ENCODE measurements at places on chromosomes 12 and 14.

GRCh38 chr12:64700532-64700931, 58.7 kb downstream of the GNS start:
- DNase-seq, result no peak

DNA sequence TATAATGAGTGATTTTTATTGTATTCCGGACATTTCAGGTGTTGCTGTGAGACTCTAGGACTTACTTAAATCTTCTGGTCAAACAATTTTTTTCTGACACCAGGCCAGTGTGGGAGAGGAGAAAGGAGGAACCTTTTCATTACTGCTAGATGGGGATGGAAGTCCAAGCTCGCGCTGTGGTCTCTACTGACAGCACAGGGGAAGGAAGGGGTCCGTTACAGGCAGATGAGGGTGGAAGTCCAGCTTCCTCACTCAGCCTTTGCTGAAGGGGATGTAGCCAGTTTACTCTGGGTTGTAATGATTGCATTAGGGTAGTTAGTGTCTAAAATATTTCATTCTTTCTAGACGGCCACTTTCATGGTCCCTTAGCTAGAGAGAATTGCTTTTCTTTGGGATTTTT, 26.3 kb upstream of the ST8SIA1 start:
- no peak for DNase-seq

GRCh38 chr12:85755760-85756159, 80.4 kb downstream of the RASSF9 start:
- DNase-seq, result no peak

DNA sequence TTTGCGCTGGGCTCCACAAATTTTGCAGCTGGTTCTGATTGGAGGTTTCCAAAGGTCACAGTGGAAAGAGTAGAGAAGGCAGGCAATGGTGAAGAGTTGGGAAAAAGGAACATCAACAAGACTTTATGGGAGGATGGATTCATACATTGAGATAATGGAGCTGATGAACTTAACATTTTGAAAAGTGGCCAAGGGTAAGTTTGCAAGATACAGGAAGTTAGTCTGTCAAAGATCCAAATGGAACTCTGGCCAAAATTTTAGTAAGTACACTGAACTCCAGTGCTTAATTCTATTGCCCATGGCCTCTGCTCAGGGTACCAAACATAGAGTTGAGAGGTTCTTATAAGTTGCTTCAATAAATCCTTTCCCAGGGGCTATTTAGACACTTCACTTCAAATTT, 15.6 kb downstream of the CCER1 start:
- no peak for DNase-seq

- DNase-seq, result no peak
Observed at GRCh38 chr14:100828031-100828769, 2.3 kb downstream of the MEG3 start.

DNA sequence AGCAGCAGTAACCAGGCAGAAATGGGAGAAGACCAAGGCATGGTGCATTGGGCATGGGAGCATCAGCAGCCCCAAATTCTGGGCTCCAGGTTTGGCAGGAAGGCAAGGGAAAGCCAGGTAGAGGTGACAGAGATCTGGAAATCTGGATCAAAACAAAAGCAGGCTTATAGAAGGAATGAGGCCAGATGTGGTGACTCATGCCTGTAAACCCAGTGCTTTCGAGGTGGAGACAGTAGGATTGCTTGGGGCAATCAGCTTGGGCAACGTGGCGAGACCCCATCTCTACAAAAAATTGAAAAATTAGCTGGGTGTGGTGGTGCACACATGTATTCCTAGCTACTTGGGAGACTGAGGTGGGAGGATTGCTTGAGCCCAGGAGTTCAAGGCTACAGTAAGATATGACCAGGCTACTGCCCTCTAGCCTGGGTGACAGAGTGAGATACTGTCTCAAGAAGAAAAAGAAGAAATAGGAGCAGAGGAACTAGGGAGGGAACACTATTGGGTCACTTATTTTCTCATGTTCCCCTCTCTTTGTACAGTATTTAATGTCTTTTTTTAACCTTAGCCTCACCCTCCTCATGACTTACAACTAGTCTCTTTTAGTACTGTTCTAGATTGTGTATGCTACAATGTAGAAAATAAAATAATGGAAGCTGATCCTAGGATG, 25.1 kb downstream of the SLC4A8 start:
- DNase-seq, result no peak

DNA sequence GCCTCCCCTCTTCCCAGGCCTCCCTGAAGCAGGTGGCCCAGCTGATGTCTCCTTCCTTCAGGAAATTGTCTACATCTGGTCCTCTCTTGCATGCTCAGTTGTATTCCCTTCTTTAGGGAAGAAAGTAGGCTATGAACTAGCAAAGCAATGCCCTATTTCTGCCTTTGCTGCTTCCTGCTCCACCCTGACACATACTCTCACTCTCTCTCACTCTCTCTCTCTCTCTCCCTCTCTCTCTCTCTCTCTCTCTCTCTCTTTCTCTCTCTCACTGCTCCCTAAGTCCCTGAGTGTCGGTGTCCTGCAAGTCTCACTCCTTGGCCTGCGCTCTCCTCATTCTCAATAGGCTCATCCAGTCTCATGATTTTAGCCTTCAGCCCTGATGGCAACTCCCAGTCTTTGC, 19.4 kb upstream of the PARP11 start:
- no peak for DNase-seq

GRCh38 chr14:22955702-22956569, 954 bp downstream of the HAUS4 start:
- DNase-seq, result no peak

GRCh38 chr12:57965766-57966165, 24.4 kb downstream of the ATP23 start:
- no peak for DNase-seq

DNA sequence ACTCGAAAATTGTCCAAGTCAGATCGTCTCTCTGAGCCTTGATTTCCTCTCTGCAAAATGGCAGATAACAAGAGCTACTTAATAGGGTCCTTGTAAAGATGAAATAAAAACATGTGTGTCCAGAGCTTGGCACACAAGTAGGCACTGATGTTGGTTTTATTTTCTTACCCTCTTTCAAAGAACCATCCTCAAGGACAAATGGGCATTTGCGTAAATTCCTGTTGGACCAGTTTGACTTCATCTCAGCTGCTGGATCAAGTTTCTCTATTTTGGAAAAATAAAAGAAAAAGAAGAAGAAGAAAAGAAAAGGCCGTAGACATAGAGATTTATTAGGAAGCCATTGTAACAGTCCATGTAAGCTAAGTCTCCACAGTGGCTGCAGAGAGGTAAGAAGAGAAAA, 47.2 kb downstream of the MAP1LC3B2 start:
- no peak for DNase-seq

GRCh38 chr14:60649875-60650372, 647 bp upstream of the SIX1 start:
- DNase-seq, result no peak

- DNase-seq, result no peak
Observed at GRCh38 chr12:116202940-116203339, 74.6 kb downstream of the MED13L start.

DNA sequence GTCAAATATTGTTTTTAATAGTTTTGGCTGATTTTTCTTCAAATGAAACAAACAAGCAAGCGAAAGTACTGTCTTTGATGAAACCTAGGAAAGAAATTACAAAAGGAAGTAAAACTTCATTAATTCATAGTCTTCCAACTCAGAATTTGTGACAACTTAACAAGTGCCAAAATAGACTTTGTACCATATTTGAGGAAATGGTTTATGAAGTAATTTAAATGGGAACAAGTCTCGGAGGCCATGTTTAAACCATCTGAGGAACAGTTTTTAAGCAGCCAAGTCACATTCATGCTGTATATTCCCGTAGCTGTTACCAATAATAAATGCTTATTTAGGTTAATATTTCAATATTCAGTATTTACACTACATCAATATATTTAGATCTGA, 745 bp upstream of the ARHGDIB start:
- DNase-seq, result no peak

DNA sequence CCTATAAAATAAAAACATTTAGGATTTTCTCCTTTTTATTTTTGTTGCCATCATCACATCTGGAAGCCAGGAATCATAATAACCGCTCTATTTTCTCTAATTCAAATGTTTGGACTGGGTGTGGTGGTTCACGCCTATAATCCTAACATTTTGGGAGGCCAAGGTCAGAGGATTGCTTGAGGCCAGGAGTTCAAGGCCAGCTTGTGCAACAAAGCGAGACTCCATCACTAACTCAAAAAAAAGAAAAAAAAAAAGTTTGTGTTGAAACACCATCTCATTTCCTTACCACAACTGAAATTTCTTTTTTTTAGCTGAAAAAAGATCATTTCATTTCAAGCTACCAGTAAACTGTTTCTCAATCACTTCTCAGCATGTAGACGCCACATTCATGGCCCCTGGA, 8.8 kb upstream of the BAZ1A start:
- no peak for DNase-seq

GRCh38 chr12:129873111-129873832, 30.6 kb downstream of the TMEM132D start:
- no peak for DNase-seq
